ENCODE measurements at places on chromosomes 12 and 14.

- peak; percentile 61 for DNase-seq
These were observed 70.4 kb downstream of the RPL10L start for GRCh38 chr14:46581036-46581671.

GRCh38 chr12:46230306-46230705 is 38.5 kb downstream of the SLC38A1 start:
- DNase-seq = no peak

DNA sequence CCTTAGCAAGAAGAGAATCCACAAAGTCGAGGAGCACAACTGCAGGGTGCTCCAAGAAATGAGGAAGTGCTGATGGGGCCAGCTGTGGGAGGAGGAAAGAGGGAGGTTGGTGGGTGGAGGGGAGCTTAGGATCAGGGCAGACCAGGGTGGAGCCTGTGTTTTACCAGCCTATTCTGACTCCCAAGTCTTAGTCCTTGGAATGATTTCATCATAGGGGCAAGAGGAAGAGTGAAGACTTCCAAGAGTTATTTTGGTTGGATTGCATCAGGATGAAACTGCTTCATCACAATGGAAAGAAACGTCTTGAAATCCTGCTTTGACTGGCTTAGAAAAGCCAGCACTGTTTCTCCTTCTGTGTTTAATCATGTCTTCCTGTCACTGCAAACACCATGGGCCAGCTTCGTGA is 194.0 kb downstream of the DPF3 start:
- no peak for DNase-seq

- peak; percentile 25 for DNase-seq
These were observed 6.7 kb downstream of the SLC2A3 start for GRCh38 chr12:7929083-7929792.

GRCh38 chr12:52506858-52507715 is 13.1 kb downstream of the KRT5 start:
- DNase-seq = peak; percentile 9

DNA sequence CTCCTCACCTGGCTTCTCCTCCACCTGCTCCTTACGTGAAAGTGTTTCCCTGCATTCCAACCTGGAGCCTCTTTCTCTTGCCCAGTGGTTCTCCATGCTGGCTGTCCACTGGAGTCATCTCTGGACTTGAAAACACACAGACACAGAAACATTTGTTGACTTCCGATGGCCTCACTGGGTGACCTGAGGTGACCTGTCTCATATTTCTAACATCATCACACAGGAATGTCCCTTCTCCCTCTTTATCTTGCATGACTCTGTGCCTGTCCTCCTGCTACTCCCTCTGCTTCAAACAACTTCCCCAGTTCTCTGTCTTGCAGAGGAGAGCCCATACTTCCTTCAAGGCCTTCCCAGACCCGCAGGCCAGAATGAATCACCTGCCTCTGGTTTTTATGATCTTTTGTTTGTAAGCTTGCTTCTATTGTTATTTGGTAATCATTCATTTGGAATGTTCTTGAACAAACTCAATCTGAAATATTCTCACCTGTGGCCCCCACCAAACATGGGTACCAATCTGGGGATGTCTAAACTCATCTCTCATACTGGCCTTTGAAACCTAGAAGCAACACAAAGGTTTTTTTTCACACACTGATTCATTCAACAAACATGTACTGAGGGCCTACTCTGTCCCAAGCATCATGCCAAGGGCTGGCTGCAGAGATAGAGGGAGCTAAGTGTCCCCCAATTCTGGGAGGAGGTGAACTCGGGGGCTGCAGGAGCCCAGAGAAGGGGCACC is 9.7 kb upstream of the RIN3 start:
- DNase-seq = no peak

DNA sequence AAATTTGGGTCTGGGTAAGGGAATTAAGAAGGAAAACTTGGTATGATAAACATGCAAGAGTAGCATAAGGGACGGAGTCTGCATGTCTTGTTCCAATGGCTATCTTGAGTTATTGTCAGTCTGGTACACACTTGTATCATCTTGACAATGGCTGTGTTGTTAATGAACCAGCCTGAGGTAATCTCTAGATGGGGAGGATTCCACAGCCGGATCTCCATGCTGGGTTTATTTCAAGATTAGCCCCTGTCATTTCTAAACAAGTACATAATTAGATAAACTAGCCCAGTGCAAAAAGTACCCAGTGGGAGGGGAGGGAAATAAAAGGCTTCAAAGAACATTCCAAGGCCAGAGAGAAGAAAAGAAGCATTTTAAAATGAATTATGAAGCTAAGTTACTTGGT is 16.5 kb upstream of the CMAS start:
- DNase-seq = no peak

GRCh38 chr14:58784931-58785330 is 147.2 kb downstream of the DACT1 start:
- no peak for DNase-seq

- no peak for DNase-seq
These were observed 652.5 kb upstream of the TBX3 start for GRCh38 chr12:115336506-115336905.

GRCh38 chr14:95468448-95469133 is 47.9 kb downstream of the SYNE3 start:
- DNase-seq = no peak

GRCh38 chr14:75044752-75045151 is 6.5 kb downstream of the MLH3 start:
- DNase-seq = no peak

- DNase-seq = peak; percentile 99
These were observed 567.7 kb downstream of the LRFN5 start for GRCh38 chr14:42174357-42174756.

DNA sequence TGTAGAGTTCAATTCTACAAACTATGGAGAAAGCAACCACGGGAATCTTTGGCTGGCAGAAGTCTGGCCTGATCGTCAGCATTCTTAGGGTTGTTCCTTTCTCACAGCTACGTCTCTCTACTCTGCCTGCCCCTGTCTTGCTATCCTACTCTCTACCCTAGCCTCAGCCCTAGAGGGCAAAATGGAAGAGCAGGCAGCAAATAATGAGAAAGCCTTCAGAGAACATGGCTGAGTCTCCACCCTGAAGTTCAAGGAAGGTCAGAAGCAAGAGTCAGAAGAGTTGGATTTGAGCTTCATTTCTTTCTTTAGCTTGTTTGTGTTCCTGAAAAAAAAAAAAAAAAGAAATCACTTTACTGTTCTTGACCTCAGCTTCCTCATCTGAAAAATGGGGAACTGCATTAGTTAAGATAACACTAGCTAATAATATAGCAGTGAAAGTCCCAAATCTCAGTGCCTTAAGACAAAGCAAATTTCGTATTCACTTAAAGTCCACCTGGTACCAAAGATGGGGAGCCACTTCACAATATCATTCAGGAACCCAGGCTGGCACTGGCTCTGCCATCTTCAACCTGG is 50.2 kb upstream of the CCND2 start:
- no peak for DNase-seq

- DNase-seq = no peak
These were observed 1.2 kb downstream of the RPLP0 start for GRCh38 chr12:120199595-120200306.

- DNase-seq = no peak
These were observed 674 bp downstream of the VDR start for GRCh38 chr12:47903927-47904712.

All from NCI-H1105 treated with DMSO at 0.1 percent for 48 hours (cell line).